Activated gamma-delta T cell treated with anti-CD3 and anti-CD28 coated beads, Interleukin-2, amount 50 U/mL, for 16 hours (primary cell): ENCODE measurements at places on chromosomes 2 and 18.

GRCh38 chr18:27871726-27872125 is 305.2 kb downstream of the CDH2 start:
- no peak for DNase-seq

DNA sequence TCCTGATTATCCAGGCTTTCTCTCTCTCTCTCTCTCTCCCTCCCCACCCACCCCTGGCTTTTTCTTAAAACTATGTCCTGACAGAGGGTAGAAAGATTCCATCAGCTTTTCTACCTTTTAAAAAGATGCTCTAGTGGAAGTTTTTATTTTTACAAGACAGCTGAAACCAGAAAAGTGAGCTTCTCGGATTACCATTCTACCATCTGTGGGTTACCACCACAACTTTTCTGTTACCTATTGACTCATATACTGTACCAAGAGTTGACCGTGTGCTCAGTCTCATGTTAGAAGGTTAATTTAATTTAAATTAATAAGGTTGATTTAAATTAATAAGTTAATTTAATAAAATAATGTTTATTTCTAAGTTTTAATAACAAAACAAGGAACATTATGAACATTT is 137.6 kb downstream of the UPP2 start:
- no peak for DNase-seq

GRCh38 chr2:59887366-59887765 is 666.1 kb downstream of the BCL11A start:
- no peak for DNase-seq

- no peak for DNase-seq
Measured at GRCh38 chr18:25278394-25278793, 73.6 kb downstream of the ZNF521 start.

DNA sequence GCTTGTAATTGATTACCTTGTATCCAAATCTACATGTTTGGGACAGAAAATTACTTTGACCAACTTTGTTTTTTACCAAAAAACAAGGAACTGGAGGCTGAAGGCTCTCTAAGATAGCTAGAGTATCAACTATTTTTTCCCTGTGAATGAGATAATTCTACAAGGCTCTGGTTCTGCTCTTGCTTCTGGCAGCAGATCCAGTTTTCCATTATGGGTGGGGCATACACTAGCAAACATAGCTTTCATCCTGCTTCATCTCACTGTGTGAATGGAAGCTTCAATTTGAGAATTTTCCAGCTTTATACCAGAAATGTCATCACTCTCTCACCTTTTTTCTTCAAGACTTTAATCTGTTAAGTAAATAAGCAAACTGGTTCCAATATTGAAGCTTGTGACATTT is 249.7 kb downstream of the RPRM start:
- no peak for DNase-seq

DNA sequence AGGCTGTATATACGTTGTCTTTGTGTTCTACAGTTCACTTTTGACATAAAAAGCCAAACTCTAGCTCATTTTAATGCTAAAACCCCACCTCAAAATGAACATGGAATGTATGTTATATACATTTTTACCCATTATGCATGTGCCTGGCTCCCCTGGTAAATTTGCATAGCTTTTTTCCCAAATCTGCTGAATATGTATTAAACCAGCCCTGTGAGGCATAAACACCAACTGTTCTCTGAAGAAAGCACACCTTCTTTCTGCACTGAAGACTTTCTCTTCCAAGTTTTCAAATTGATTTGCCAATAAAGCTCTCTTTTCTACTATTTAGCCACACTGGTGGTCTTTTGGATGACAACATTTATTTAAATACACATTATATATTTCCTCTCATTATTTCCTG is 549.4 kb downstream of the TRIB2 start:
- no peak for DNase-seq

DNA sequence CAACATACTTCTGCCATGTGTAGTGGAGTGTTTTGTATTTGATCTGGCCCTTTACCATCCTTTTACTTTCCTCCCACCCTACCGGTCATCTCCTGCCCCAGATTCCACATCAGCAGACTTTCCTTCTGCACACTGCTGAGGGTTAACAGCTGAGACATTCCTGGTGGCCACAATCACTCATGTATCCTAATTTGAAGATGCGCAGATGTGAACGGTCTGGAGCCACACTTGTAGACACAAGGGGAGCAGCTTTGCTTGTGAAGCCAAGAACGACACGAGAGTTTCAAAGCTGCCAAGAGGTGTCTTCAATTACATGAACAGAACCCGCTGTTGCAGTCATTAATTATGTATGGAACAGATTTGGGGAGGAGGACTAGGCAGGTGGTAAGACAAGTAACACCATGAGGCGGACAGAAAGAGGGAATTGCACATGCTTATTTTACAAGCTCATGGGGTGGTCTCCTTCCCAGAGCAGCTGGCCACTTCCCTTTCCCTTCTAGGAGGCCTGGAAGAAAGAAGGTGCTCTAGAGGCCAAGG is 260.7 kb upstream of the KLHL29 start:
- DNase-seq: no peak
